ENCODE measurements at places on chromosomes 5 and 9.

- no peak for DNase-seq
Observed at GRCh38 chr5:137564398-137564961, 65.4 kb upstream of the SPOCK1 start.

GRCh38 chr9:27491154-27491553, 32.9 kb upstream of the IFNK start:
- DNase-seq, result no peak

DNA sequence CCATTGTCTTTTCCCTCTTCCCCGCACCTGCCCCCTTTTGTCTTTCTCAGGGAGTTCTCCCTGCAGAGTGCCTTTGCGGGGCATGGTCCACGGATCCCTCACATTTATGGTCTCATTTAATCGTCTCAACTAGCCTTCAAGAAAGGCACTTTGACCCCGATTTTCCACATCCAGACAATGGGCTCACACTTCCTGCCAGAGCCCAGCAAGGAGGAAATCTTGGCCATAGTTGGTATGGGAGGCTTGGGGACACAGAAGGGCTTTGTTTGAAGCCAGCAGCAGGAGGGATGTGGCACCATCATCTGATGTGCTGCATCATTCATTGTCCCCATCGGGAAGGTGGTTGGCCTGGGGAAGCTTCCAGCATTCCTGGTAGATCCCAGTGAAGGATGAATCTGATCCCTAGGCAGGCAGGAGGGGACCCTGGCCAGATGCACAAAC, 24.9 kb downstream of the GSN start:
- no peak for DNase-seq

- DNase-seq, result no peak
Observed at GRCh38 chr9:130713286-130713960, 19.8 kb downstream of the EXOSC2 start.

DNA sequence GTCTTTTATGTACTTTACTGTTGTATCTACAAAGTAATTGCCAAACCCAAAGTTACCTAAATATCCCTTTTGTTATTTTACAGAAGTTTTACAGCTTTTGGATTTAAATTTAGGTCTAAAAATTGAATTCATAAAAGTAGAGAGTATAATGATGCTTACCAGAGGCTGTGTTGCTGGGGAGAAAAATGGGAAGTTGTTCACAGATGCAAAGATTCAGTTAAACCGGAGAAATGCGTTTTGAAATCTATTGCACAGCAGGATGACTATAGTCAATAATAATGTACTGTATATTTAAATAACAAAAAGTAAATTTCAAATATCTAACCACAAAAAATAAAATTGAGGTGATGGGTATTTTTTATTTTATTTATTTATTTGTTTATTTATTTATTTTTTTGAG, 2.6 kb upstream of the ANKRD18A start:
- DNase-seq, result no peak

- DNase-seq, result no peak
Observed at GRCh38 chr9:107213561-107214028, 69.5 kb upstream of the RAD23B start.

DNA sequence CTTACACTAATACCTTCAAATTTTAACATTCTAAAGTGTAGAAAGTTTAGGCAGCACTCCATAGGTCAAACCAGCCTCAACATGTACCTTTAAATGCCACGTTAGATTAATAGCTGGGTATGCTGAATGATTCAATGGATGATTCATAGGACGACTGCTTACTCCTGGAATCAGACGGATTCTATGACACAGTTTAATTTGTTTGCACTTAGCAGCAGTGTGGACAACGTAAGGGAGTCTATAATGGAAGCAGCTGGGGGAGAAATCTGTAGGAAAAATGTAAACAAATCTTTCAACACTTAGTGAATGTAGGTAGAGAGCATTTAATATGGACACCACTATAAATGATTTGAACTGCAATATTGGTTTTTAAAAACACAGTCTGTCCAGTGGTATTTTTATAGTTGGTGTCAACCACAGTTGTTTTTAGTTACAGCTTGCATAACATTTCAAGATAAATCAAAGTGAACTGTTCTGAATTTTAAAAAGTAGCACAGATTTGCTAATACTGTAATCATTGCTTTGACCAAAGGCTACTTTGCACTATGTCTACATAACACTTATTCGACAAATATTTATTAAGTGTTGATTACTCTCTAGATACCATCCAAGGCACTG, 701.5 kb upstream of the MEF2C start:
- no peak for DNase-seq

DNA sequence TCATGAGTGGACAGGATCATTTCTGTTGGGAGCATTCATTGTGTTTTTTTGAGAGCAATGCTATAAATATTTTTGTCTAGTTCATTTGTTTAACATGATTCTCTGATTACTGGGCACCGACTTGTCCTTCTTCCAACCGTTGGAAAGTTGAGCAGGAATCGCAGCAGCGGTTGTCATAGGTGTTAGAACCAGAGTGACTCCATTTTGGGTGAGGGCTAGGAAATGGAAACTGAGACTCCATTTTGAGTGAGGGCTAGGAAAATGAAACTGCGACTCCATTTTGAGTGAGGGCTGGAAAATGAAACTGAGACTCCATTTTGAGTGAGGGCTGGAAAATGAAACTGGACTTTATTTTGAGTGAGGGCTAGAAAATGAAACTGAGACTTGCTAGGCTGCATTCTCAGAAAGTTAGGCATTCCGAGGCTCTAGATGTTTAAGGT, 100.6 kb downstream of the ICE1 start:
- no peak for DNase-seq

DNA sequence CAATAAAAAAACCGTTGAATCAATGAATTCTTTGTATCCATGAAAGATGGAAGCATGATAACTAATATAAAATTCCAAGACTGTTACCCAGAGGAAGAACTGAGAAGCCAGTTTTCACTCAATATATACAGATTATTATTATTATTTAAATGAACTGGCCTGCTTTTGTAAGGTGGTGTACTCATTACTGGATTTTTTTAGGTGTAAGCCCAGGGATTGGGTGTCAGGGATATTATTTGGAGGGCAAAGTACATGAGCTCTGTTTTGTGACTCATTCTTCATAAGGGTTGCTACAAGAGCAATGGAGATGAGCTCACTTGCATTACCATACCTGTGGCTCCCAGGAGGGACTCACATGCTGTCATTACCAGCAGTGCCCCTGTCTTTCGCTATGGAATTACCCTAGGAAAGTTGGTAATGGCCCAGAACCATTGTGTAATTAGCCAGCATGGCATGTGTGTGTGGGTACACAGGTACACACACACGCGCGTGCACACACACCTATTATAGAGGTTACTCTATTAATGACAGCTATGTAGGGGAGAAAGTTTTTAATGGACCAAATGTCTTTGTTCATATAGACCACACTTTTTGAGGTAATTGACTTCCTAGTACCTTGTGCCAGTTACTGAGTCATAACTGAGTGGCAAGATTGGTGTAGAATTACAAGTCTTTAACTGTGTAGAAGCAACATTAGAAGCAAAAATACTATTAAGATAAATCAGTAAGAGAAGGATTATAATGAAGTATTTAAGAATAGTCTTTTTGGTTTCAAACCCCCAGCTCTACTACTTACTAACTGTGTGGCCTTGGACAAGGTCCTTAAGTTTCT, 143.4 kb downstream of the GDNF start:
- DNase-seq, result no peak
